Activated naive CD4-positive, alpha-beta T cell treated with anti-CD3 and anti-CD28 coated beads, Interleukin-2, amount 50 U/mL, for 72 hours (primary cell): ENCODE measurements at places on chromosomes 7 and 10. TPM values are rescaled to one million over a fixed set of nuclear protein-coding genes. Genes with fewer than 3 reads are reported as not detected.

GRCh38 chr10:44379907-44380306 lies 5.0 kb downstream of the CXCL12 start:
- no peak for DNase-seq

- no peak for DNase-seq
Measured at GRCh38 chr7:10706875-10707493, 266.7 kb upstream of the PHF14 start.

DNA sequence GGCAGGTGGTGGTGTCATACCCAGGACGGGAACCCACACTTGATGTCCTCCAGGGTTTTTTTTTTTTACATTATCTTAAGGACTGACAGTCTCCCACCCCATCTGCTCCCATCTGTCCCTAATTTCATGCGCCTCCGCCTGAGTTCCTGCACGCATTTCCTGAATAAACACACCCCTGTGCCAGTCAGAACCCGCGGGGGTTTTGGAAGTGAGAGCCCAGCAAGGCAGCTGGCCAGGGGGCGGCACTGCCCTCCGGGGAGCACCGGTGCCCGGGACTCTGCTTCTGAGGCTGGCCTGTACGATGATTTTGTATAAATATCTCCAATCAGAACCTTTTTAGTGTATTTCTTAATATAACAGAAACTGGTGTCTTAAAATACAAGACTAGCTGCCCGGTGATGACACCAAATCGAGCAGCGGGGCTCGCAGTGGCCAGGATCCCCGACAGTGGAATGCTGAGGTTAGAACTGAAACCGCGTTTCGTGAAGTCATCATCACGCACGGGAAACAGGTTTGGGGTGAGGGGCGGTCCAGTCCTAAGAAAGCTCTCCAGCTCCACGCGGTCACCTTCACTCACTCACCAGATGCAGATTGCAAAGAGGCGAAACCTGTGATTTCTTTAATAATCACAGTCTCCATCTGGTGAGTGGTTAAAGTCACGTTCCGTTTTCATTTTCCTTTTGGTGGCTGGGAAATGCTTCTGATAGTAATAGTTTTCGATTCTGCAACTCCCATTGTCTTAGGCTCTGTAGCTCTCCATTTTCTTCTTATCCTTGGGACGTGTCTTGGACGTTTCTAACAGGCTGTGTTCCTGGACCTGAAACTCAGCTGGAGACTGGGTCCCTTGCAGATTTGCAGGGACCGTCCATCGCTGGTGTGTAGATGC lies 19.7 kb downstream of the BNIP3 start:
- DNase-seq: no peak

DNA sequence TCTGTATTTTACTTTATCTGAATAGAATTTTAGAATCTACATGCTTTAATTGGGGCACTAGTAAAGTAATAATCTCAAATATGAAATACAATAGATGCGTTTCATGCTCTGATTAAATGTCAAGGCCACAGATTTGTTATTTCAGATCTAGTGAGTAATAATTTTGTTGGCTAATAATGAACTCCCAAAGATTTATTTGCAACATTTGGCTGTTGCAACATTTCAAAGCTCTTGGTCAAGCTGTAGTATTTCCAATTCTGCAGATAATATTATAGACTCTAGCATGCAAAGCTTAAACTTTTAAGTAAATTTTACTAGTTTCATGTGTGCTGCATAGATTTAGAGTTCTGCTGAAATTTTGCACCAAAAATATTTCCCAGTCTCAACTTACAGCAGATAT lies 16.7 kb downstream of the LRRN3 start:
- DNase-seq: no peak

GRCh38 chr7:99120501-99120900 lies 23.4 kb downstream of the SMURF1 start:
- no peak for DNase-seq

GRCh38 chr7:156173748-156174353 lies 361.6 kb upstream of the SHH start:
- DNase-seq: no peak

DNA sequence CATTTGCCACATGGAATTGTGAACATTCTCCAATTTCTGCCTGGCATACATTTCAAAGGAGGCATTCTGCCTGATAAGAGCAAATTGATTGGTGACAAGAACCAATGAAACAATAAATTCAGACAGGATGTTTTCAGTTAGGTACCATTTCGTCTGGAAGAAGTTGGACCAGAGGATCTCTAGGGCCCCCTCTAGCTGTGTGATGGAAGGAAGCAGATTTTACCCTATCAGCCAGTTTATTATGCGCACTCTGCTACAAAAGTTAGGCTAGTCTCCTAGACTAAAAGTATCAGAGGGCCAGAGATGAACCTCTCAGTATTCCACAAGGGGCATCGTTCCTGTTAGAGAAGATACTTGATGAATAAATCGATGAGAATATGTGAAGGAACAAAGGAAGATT lies 118.0 kb downstream of the BUB3 start:
- DNase-seq: no peak

GRCh38 chr10:16866541-16867275 lies 49.5 kb upstream of the RSU1 start:
- no peak for DNase-seq

DNA sequence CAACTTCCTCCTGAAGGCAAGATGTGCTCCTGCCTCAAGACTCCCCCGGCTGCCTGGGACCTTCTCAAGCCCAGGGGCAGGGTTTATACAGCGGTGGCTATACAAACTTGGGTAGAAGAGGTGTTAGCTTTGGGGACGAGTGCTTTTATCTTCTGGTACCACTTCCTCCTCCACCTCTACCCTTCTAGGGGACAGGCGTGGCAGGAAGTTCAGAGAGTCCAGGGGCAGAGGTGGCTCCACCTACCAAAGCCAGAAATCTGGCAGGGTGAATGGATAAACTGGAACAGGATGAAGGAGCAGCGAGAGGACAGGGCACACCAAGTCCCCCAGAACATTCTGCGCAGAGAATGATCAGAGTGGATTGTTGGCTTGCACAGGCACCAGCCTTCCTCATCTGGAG lies 24.0 kb upstream of the TM9SF3 start:
- no peak for DNase-seq

- no peak for DNase-seq
Measured at GRCh38 chr7:13198727-13199126, 511.3 kb downstream of the ARL4A start.

DNA sequence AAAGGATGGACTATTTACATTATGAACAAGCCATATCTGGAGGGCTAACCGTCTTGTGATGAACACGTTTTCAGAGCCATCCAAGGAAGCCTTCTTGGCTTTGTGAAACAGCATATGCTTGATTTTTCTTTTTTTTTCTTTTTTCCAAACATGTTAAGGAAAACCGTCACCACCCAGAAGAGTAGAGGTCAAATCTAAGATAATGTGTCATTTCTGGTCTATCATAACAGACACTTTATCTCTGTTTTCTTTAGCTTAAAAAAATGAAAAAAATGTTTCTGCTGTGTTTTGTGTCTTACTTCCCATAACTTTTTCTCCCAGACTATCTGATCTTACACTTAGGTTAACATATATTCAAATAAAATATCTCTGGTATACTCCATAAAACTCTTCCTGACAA lies 76.1 kb upstream of the DGKB start:
- DNase-seq: no peak

GRCh38 chr10:4024027-4024426 lies 239.0 kb upstream of the KLF6 start:
- DNase-seq: no peak

DNA sequence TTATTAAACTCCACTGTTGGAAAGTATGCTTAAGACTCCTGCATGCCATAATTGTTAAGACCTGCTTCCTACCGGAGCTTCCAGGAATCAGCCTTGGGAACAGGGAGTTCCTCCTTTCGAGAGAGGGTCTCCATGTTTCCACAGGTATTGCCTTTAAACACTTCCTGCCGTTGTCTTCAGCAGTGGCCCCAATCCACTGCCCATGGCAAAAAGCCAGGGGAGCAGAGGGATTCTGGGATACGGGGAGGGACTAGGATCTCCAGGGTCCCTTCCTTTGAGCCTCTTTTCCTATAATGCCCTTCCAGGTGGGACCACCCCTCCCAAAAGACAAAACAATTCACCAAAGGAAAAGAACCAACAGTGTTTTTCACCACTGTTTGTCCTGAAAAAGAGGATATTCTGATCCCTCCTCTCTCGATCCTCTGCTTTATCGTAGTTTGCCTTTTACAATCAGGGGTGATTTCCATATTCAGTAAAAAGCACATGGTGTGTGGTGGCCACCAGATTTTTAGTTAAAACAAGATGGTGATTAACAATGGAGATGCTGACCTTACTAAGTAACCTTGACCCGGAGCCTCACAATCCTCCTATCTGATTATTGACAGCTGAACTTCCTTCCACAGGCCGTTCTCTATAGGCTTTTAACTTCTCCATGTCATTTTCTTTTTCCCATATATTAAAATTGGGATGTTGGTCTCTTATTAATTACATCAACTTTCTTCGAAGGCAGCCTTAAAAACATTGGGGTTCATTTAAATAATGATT lies 36.0 kb downstream of the LRRC72 start:
- no peak for DNase-seq

GRCh38 chr7:147013825-147014224 lies 897.2 kb downstream of the CNTNAP2 start:
- DNase-seq: no peak

DNA sequence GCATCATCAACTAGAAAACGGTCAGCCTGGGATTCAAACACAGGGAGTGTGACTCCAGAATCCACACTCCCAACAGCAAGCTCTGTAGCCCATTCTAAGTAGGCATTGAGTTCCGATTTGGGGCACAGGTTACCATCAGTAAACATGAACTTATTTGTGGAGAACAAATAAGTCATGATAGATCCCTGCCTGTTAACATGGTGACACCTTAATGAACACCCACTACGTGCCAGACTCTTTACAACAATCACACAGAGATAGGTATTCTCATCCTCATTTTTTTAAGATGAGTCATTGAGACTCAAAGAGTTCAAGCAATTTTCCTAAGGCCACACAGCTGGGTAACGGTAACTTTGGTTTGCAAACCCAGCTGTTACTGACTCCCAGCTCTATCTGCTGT lies 91.5 kb downstream of the LYZL2 start:
- DNase-seq: no peak

- no peak for DNase-seq
Measured at GRCh38 chr7:107725138-107725740, 18.7 kb upstream of the CBLL1 start.

GRCh38 chr10:98460837-98461499 lies 14.2 kb upstream of the HPS1 start:
- DNase-seq: no peak

DNA sequence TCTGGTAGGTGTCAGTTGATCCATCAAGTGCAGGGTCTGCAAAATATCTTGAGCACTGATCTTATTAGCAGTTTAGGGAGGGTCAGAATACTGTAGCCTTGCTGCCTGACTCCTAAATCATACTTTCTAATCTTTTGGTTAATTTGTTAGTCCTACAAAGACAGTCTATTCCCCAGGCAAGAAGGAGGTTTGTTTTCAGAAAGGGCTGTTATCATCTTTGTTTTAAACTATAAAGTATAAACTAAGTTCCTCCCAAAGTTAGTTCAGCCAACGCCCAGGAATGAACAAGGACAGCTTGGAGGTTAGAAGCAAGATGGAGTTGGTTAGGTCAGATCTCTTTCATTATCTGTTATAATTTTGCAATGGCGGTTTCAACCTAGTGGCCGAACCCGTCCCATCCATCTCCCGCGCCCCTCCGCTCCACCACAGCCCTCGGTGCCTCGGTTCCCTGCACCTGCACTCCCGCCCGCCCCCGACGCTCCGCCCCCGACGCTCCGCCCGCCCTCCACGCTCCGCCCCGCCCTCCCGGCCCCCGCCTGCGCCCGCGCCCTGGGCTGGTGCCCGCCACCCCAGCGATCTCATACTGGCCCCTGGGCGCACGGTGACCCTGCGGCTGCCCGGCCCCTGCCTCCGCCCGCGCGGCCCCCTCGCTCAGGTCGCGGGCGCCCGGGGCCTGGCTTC lies at the start of gene ADCK2:
Gene ADCK2 (plus strand): TSS at position 564 of the 681 bp plus-strand sequence. CDS start 386 bp downstream, outside the sequence.
- no peak for DNase-seq

GRCh38 chr10:72319416-72320254 lies 35.1 kb downstream of the DNAJB12 start:
- DNase-seq: peak; percentile 83

- DNase-seq: no peak
Measured at GRCh38 chr10:45373003-45373575, 927 bp upstream of the ALOX5 start.

DNA sequence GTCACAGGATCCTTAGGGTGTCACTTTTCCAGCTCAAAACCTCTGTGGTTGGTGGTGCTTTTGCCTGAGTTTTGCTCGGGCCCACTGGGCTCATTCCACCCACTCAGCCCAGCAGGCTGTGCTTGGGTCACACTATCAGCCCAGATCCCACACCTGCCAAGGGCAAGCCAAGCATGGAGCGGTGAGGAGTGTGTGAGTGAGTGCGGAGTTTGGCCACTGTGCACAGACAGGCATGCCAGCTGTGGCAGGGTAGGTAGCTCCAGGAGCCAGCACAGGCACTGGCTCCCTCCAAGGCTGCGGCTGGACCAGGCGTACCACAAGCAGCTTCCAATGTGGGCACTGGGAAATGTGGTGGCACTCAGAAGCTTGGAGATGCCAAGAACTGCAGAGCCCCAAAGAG lies 43.9 kb upstream of the TECTB start:
- no peak for DNase-seq

DNA sequence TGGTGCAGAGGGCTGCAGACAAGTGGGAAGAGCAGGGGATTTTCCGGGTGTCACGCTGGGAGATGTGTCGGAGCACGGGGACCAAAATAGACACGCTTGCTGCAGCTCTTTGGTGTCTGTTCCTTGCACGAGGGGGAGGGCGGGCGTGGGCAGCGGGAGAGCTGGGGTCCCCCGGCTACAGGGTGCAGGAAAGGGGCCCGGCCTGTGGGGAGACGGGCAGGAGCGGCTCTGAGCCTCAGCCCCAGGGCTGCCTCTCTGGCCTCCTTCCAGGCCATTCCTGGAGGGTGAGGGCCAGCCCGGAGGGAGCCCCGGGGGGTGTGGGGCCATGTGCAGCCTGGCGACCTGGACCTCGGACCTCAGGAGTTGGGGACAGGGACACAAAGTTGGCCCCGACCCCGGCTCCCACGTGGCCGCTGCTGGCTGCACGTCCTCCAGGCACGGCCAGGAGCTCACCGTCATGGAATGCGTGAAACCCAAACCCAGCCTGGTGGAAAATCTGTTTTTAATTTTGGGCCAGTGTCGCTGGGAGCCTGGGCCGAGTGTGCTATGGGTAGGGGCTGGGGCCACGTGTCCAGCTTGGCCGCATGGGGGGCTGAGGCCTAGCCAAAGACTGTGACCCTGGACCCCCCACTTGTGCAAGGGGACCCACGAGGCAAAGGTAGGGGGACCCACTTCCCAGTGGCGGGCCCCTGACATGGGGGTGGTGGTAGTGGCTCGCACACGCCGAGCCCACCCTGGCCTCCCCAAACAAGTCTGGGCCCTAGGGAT lies 6.6 kb downstream of the TTYH3 start:
- no peak for DNase-seq

GRCh38 chr10:120961795-120962755 lies 110.9 kb downstream of the WDR11 start:
- no peak for DNase-seq

PIP gene
- not detected for total RNA-seq

CCDC146 gene
- total RNA-seq: 2.6 TPM

SEC24C gene
- total RNA-seq: 101 TPM

AKR1C8 gene
- not detected for total RNA-seq

C7orf33 gene
- not detected for total RNA-seq

C10orf105 gene
- 0.45 TPM for total RNA-seq

CLCN1 gene
- 0.12 TPM for total RNA-seq

PLAC9 gene
- not detected for total RNA-seq

STRIP2 gene
- total RNA-seq: 120 TPM

PIP4K2A gene
- 137 TPM for total RNA-seq

ATOH7 gene
- not detected for total RNA-seq

FAM25A gene
- not detected for total RNA-seq

CHN2 gene
- 0.59 TPM for total RNA-seq

LIPM gene
- total RNA-seq: not detected
